ENCODE measurements at places on chromosomes 16 and 17. TPM values are rescaled to one million over a fixed set of nuclear protein-coding genes. Genes with fewer than 3 reads are reported as not detected.

WDR45B gene
- 91.4 TPM for polyA plus RNA-seq

DNA sequence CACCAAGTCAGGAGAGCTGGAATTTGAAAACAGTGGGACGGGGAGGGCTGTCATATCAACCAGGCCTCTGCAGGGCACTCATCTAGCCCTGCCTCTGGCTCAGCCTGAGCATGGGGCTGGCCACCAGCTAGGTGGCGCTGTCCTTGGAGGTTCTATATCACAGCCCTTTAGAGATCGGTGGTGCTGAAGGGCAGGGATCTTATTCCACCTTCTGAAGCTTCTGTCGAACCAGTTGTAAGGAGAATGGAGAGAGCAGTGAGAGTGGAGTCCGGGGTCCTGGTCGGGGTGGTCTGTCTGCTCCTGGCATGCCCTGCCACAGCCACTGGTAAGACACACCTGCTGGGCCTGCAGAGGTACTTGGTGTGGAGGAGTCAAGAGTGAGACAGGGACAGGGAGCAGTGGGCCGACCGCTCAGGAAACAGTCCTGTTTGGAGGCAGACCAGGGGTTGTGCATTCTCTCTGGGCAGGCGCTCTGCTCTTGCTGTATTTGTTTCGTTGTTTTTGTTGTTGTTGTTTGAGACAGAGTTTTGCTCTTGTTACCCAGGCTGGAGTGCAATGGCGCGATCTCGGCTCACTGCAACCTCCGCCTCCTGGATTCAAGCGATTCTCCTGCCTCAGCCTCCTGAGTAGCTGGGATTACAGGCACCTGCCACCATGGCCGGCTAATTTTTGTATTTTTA, at the start of gene CES3:
TSS of gene CES3 (plus strand) at position 202 of the 680 bp plus-strand sequence. CDS start at position 244, 42 bp downstream.
- DNase-seq = no peak

LRRC75A gene
- 4.1 TPM for polyA plus RNA-seq

DNA sequence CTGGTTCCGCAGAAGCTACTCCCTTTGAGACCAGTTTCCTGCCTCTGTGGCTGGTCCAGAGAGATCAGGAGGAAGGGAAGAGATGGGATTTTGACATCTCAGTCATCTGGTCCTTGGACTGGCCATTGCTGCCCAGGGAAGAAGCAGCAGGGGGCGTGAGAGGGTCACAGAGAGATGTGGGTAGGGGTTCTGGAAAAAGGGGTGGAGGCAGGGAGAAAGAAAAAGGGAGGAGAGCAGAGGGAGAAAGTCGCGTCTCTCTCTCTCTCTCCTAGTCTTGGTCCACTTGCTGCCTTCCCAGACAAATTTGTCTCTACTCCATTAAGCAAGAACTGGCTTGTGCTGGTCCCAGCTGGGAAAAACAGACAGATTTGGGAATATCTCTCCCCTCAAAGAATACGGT, 4.4 kb downstream of the SHBG start:
- no peak for DNase-seq

SPATA2L gene
- 8.2 TPM for polyA plus RNA-seq

DNA sequence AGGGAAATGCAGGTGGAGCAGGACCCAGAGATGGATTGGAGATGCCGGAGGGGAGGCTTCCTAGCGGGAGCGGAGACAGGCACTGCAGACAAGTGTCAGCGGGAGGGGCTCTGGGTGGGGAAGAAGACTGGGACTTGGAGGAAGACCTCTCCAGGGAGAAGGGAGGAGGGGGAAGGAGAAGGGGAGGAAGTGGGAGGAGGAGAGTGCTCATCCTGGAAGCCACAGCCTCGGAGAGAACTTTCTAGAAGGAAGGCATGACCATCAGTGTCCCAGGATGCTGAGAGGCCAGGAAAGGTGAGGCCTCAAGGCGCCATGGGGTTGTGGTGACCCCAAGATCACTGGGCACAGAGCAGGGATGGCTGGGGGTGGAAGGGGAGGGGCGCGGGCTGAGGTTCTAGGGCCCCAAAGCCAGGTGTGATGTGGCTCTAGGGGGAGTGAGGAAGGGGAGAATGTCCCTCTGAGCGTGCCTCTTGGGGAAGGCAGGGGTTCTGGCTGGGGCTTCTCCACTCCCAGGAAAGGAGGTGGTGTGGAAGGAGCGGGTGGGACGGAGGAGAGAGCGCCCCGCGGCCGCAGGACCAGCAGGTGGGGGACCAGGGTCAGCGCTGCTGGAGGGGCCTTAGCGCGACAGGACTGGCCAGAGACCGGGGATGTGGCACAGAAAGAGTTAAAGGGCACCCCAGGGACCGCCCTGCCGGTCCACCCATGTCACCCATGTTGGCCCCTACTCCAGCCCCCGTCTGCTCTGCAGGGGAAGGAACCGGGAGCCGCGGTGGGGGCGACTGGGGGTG, 900 bp upstream of the GCGR start:
- no peak for DNase-seq

DNA sequence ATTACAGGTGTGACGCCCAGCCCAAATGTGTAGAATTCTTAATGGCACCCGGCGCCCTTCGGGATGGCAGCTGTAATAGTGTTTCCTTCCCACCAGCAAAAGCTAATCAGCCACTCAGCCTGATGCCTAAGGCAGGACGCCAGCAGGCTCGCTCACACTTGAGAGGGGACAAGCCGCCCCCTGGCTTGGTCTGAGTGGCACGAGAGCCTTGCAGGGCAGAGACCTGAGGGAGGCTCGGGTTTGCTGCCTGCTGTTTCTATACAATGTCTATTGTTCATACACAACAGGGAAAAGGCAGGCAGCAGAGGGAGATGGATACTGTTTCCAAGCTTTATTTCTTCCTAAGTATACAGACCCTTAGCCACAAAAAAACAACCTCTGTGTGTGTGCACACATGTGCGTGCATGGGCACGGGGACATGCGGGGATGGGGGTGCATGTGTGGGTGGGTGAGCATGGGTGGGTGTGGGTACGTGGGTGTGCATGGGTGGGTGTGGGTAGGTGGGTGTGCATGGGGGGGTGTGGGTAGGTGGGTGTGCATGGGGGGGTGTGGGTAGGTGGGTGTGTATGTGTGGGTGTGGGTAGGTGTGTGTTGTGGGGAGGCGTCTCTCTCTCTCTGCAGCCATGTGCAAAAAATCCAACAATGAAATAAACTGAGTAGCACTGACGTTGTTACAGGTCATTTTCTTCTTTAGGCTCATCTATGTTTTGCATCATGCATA, 10.0 kb downstream of the SLC38A8 start:
- no peak for DNase-seq

GRCh38 chr16:8721336-8722024, 47.1 kb downstream of the ABAT start:
- no peak for DNase-seq

GRCh38 chr16:54324716-54325115, 38.1 kb upstream of the IRX3 start:
- DNase-seq = no peak

- no peak for DNase-seq
Measured at GRCh38 chr16:72201387-72201786, 29.4 kb upstream of the PMFBP1 start.

- no peak for DNase-seq
Measured at GRCh38 chr16:81608523-81609209, 164.1 kb downstream of the CMIP start.

SECTM1 gene
- polyA plus RNA-seq = 1.4 TPM

- DNase-seq = no peak
Measured at GRCh38 chr16:87845213-87845612, 24.1 kb downstream of the SLC7A5 start.

- DNase-seq = peak; percentile 53
Measured at GRCh38 chr17:66715745-66716156, 119.2 kb upstream of the CACNG5 start.

NPIPA2 gene
- not detected for polyA plus RNA-seq

CCL18 gene
- polyA plus RNA-seq = not detected

MGAT5B gene
- 1.5 TPM for polyA plus RNA-seq

- no peak for DNase-seq
Measured at GRCh38 chr17:31608659-31609254, 217.3 kb downstream of the RAB11FIP4 start.

- no peak for DNase-seq
Measured at GRCh38 chr17:19714542-19715411, 1.6 kb downstream of the SLC47A2 start.

- no peak for DNase-seq
Measured at GRCh38 chr16:47082099-47082865, 61.5 kb downstream of the NETO2 start.

MBTPS1 gene
- polyA plus RNA-seq = 111 TPM

ZPBP2 gene
- not detected for polyA plus RNA-seq

DNA sequence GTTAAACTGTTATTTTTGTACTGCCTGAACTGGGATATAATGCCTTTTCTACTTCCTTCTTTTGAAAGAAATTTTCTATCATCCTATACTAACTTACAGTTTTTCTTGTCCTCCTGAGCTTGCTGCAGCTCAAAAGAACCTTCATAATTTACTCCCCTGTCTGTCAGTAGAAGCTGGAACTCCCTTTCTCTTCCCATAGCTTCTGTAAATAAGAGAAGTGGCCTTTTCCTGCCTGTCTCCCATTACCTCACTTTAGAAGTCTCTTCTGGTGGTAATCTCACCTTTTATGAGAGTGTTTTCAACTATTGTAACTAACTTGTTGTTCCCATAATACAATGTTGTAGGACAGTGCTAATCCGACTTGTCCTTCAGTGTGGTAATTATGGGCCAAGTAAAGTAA, 246.7 kb upstream of the TBX2 start:
- DNase-seq = no peak

GRCh38 chr16:57485916-57486857, at the start of gene DOK4:
Gene DOK4, minus strand, starts transcription at chr16:57486493. Its CDS starts 6,986 bp downstream, at chr16:57479507.
- DNase-seq = no peak

GRCh38 chr16:60304720-60305119, 1570.6 kb upstream of the GOT2 start:
- no peak for DNase-seq

GRCh38 chr16:85461022-85461813, 151.9 kb upstream of the GSE1 start:
- DNase-seq = no peak

DNA sequence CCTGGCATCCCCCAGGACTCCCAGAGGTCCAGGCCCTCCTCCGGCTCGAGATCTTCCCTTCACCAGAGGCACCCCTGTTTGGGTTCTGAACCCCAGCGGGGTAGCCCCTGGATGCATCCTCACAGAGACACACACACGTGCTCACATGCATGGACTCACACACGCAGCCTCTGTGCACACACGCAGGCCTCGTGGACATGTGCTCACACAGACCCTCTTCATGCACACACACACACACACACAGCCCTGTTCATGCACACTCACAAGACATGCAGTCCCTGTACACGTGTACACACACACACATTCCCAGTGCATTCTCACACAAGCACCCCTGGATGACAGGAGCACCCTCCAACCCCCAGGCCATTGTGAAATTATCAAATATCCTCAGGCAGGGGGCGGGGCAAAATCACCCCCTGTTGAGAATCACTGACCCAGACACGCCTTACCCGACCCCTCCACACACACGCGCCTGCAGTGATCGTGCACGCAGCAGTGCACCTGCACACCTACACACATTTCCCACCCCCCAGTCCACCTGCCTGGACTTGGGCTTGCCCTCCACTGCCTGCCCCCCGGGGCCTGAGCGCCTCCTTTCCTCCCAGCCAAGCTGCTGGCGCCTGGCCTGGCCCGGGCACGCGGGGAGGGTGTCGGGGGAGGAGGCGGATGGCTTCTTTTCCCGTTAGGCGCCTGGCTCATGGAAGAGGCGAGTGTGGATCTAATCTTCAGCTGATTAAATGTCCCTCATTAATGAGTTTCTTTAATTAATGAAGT, 62.6 kb downstream of the ENGASE start:
- DNase-seq = no peak

ANKRD40CL gene
- polyA plus RNA-seq = 0.23 TPM

TP53TG3F gene
- not detected for polyA plus RNA-seq

NOS2 gene
- 2.5 TPM for polyA plus RNA-seq

SPNS3 gene
- polyA plus RNA-seq = 5.2 TPM

- no peak for DNase-seq
Measured at GRCh38 chr17:61556224-61557188, 34.5 kb downstream of the NACA2 start.

TP53TG3B gene
- polyA plus RNA-seq = not detected

GRCh38 chr17:30095507-30096244, 20.9 kb upstream of the NSRP1 start:
- no peak for DNase-seq

- no peak for DNase-seq
Measured at GRCh38 chr16:84048270-84048669, 5.7 kb upstream of the SLC38A8 start.

GRCh38 chr17:4994081-4994595, 3.2 kb downstream of the INCA1 start:
- DNase-seq = no peak

TP53TG3 gene
- not detected for polyA plus RNA-seq

Data from renal cortex interstitium (tissue), 15 donors.